ENCODE measurements at places on chromosomes 2 and 18.

GRCh38 chr2:68789603-68790002, 55.0 kb downstream of the ARHGAP25 start:
- DNase-seq, result peak; percentile 83

GRCh38 chr2:237660381-237660900, 33.1 kb downstream of the LRRFIP1 start:
- no peak for DNase-seq

DNA sequence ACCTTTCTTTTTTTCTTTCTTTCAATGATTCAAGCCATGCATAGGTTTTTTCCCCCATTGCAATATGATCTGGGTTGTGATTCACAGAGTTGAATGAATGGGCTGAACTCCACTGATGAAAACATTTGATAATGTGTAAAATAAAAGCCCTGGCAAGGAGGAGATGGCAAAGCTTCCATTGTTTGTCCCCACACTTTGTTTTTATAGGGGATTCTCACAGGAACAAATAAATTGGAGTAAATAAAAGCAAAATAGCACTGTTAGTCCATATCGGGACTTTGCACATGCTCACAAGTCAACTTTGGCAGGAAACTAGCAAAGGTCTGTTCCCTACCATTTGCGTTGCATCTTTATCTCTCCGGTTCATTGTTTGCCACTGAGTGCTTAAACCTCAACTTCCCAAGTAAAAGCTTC, 55.7 kb downstream of the MEIS1 start:
- DNase-seq, result no peak

DNA sequence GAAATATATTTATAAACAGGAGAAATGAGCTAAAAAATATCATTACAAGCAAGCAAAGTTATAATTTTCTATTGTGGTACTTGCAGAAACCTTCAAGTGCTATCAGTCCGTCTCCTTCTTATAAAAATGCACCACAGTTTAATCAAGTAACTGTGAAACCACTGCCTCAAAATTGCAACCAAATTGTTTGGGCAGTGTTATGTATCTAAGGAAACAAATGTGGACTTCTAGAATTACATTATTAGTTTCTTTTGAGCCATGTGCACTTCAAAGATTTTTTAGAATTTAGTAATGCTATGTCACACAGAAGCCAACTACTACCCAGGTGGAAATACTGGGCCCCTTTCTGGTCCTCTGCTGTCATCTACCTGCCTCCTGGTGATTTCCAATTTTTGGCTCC, 495.6 kb downstream of the NYAP2 start:
- no peak for DNase-seq

DNA sequence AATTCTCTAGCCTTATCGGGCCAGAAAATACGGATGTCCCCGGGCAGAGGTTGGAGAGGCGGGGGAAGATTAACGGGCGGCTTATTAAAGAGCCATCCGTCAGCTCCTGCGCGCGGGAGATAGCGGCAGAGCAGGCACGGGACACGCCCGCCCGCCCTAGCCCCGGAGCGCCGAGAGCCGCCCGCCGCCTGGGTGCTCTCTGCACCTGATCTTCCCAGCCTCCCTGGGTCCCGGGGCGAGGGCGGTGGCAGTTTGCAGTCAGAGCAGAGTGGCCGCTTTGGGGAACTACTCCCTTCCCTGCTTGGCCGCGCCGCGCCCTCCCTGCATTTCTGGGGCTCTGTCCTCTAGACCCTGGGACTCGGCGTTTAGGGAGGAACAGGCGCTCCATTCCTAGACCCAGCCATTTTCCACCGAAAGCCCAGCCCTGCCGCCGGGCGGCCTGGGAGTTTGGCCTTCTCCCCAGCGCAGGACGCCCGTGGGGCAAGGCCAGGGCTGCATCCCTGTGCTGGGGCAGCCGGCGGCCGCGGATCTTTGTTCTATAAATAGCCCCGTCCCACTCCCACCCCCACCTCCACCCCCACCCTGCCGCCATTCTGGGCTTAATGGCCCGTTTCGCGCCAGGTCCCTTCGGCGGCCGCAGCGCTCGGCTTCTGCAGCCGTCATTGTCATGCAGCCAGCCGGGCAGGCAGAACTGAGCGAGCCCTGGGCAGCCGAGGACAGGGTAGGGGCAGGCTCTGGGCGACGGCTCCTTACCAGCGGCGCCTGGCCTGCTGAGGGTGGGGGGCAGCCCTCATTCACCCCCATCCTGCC, 6.6 kb downstream of the GAD1 start:
- DNase-seq, result no peak

DNA sequence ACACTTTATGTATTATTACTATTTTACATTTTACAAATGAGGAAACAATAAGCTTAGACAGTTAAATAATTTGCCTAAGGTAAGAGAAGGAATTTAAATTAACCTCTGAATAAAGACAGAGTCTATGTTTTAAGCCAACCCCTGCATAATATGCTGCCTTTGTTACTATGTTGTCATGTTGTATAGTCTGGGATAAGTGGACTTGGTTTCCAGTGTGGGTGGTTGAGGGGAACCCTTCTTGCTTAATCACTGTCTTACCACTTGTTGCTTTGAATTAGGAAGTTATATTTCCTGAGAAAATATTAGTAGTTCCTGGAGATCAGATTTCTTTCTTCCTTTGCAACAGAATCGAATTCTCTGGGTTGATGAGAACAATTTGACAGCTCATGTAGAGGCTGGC, 52.6 kb downstream of the AGPS start:
- no peak for DNase-seq

- no peak for DNase-seq
Observed at GRCh38 chr2:11433822-11434221, 32.1 kb downstream of the E2F6 start.

- DNase-seq, result no peak
Observed at GRCh38 chr2:43059183-43059897, 167.1 kb downstream of the ZFP36L2 start.

- no peak for DNase-seq
Observed at GRCh38 chr2:19670303-19670702, 231.5 kb downstream of the TTC32 start.

- no peak for DNase-seq
Observed at GRCh38 chr2:217288472-217289063, 428.7 kb upstream of the TNP1 start.

DNA sequence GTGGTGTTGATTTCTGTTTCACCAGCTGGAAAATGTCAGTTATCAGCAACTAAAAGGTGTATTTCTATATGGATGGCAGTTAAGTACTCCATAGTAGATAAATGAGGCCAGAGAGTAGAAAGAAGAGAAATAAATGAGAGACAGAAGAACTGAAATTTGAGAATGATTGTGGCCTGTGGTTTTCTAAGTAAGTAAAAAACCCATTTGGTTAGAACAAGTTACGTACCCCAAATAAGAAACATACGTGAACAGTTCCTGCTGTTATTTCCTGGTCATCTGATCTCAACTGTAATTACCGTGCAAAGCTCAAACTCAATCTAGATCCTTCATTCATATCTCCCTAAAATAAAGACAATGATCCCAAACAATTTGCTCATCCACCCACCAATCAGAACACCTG, 181.3 kb downstream of the PID1 start:
- no peak for DNase-seq

- DNase-seq, result no peak
Observed at GRCh38 chr2:76491503-76491902, 780.8 kb upstream of the GCFC2 start.

DNA sequence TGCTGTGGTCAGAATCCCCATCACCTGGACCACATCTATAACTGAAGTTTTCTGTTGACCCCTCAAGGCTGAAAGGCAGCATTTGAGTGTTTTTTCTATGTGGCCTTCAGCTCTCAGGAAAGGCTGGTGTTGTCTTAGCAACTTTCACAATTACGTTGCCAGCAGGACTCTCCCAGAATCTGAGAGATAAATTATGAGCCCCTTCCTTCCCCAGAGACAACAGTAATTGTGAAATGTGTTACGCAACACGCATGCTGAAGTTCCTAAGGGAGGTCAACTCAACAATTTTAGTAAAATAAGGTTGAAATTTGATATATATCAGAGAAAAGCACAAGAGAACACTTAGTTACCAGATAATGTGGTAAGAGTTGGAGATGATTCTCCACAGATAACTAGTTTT, 216.5 kb upstream of the SLC8A1 start:
- DNase-seq, result no peak

GRCh38 chr2:48131539-48132270, 225.4 kb upstream of the FBXO11 start:
- no peak for DNase-seq

- no peak for DNase-seq
Observed at GRCh38 chr2:191115804-191116203, 35.0 kb downstream of the STAT4 start.

- no peak for DNase-seq
Observed at GRCh38 chr2:228056293-228057097, 125.0 kb downstream of the SPHKAP start.

GRCh38 chr2:197168705-197169104, 141.9 kb downstream of the ANKRD44 start:
- DNase-seq, result no peak

DNA sequence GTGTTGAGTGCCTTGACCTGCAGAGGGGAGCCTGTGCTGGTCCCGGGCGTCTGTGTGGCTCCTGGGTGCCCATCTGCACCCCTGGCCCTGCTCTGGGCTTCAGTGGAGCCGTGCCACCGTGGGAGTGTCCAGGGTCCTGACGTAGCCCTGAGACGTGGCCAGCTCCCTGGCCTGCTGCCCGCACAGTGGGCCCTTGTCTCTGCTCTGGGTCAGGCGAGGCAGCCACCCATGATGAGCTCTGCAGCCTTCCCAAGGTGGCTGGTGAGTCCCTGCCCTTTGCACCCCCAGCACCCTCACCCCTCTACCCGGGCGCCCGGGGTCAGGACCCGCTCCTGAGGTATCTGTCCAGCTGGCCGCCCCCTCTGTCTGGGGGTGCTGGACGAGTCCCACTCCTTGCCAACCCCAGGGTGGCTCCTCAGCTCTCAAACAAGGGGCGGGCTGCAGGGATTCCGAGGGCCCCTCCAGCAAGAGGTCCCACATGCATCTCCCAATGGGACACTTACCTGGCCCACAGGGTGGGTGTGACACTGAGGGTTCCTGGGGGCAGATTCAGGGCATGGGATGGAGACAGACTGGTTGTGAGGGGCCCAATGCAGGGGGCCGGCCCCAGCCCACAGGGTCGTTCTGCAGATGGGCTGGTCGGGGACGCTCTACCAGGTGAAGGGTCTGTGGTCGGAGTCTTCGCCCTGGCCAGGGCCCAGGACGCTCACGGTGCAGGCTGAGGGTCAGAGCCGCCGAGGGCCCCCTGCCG, 2.4 kb downstream of the NEU4 start:
- no peak for DNase-seq

DNA sequence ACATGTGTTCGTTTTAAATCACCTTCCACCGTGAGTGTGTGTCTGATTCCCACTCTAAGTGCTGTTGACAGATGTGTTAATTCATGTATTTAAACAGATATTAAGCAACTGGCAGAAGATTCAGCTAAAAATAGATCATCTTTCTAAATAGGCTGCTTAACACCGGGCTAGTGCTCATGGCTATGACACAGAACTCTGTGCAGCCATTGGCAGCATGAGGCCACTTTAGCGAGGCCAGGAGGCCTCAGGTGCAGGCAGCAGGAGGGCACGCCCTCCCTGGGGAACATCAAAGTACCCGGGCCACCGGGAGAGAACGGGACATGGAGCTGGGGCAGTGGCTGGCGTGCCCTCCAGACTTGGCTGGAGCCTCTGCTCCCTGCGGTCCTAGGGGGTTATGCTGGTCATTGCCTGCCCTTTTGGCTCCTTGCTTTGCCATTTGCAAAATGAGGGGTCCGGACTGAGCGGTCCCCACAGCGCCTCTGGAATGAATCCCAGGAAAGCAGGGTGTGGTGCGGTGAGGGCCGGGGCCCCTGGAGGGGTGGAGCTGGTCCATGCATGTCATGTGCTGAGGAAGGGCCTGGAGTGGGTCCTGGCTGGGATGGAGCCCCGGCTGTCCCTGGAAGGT, 62.8 kb upstream of the HDAC4 start:
- no peak for DNase-seq

DNA sequence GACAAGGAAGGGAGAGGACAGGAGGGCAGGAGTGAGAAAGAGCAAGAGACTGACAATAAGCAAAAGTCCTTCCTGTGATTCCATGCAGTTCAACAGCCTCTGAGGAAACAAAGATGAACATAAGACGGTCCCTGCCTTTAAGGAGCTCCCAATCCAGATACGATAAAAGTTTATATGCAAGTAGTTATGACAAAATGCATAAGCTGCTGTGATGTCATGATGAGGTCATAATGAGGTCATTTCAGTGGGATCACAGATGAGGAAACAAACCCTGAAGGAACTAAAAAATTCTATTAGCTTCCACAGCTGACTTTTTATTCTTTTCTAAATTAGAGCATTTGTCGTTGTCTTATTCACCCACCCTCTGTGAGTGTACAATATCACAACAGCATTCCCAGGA, 458.5 kb upstream of the ACVR2A start:
- no peak for DNase-seq

DNA sequence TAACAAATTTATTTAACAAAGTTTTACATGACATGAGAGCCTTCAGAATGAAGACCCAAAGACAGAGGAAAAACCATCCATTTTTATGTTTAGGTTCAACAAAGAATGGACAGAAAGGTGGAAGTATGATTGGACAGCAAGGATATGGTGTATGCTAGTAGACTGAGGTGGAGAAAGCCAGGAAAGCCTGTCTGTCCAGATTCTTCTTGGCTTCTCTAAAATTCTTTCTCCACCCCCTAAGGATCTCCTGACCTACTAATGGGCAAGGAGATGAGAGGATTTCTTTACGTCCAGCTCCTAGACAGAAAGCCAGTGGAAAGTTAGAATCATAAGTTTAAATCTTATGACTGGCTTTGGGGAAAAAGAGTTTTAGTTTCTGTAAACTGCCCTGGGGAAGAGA, 3.0 kb downstream of the ATIC start:
- DNase-seq, result no peak

DNA sequence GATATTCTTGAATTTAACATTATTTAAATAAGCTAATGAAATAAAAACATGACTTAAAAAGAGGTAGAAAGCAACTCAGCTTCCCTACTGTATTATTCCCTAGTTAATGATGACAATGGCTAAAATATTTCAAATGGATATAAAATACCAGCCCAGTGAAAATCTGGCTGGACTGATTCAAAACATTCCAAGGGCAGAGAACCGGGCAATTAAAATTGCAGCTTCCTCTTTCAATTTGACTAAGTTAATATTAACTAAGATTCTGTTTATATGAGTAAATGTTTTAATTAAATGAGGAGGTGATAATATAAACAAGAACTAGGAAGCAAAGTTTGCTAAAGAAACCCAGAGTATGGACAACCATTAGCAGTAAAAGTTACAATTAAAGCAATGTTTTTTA, 65.6 kb downstream of the RAPH1 start:
- no peak for DNase-seq

- no peak for DNase-seq
Observed at GRCh38 chr18:79611040-79611681, 68.4 kb upstream of the CTDP1 start.

Data from GM18507 (cell line).